Bronchial smooth muscle cell (primary cell): ENCODE measurements at places on chromosomes 4 and X. TPM values are rescaled to one million over a fixed set of nuclear protein-coding genes. Genes with fewer than 3 reads are reported as not detected.

SRPX gene
- 178 and 329 TPM in 2 replicates for total RNA-seq

PWWP3B gene
- total RNA-seq, result under 0.01 TPM in 1 of 2 replicates, not detected in the other

SSX4B gene
- total RNA-seq, result not detected in 2 replicates

NPY1R gene
- not detected in 2 replicates for total RNA-seq

GYPE gene
- total RNA-seq, result 0.32 and 1.3 TPM in 2 replicates

TLR1 gene
- total RNA-seq, result 1.6 and 1.7 TPM in 2 replicates

SEPTIN6 gene
- 9.3 and 9.5 TPM in 2 replicates for total RNA-seq

IRAK1 gene
- total RNA-seq, result 28.7 and 31.8 TPM in 2 replicates

XAGE1B gene
- total RNA-seq, result not detected in 2 replicates

CAMK2D gene
- total RNA-seq, result 131 and 172 TPM in 2 replicates

GLRA3 gene
- total RNA-seq, result not detected in 2 replicates

PABPC4L gene
- 0.09 and 0.47 TPM in 2 replicates for total RNA-seq

TET2 gene
- total RNA-seq, result 5.0 and 5.2 TPM in 2 replicates

FRMPD4 gene
- 1.6 and 2.4 TPM in 2 replicates for total RNA-seq

CSAG3 gene
- not detected in 2 replicates for total RNA-seq

MAP7D2 gene
- 0.47 TPM in 1 of 2 replicates, not detected in the other for total RNA-seq

MSANTD1 gene
- 0.32 and 0.60 TPM in 2 replicates for total RNA-seq
